ENCODE measurements at places on chromosomes 5 and 9. TPM values are rescaled to one million over a fixed set of nuclear protein-coding genes. Genes with fewer than 3 reads are reported as not detected.

- H3K27ac ChIP-seq = no peak overlapping the region
- H3K27me3 ChIP-seq = no peaks in the 10 kb centered on the region
- H3K36me3 ChIP-seq = no peaks in the 10 kb centered on the region
- no peaks in the 10 kb centered on the region for H3K4me1 ChIP-seq
These were observed 677.5 kb upstream of the ST8SIA4 start for GRCh38 chr5:101580591-101580990.

GRCh38 chr5:178671602-178672144, 44.8 kb upstream of the CLK4 start:
- no peak overlapping the region for H3K4me3 ChIP-seq
- H3K4me1 ChIP-seq = no peaks in the 10 kb centered on the region
- H3K36me3 ChIP-seq = no peaks in the 10 kb centered on the region
- no peaks in the 10 kb centered on the region for H3K27me3 ChIP-seq
- H3K27ac ChIP-seq = no peak overlapping the region

DNA sequence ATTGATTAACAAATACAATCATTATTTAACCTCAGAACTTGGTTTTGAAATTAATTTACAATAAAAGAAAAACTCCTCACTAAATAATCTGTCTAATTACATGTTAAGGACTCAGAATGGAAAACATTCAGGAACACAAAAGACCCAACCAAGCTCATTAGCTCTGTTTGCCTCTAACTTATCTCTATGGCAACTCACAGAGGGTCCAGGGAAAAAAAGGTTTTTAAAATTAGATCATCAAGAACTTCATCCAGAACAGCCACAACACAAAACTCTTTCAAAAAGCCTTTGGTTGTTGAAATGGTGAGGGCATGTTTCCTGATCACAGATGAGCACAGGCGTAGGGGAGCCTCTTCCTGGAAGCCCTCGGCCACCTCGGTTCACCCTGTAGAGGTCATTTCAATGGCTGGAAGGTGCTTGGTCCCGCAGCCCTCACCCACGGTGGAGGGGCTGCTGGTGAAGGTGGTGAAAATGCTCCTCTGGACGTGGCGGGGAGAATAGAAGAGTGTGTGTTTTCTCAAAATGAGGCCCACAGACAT, 17.2 kb upstream of the TCF7 start:
- H3K4me1 ChIP-seq = peaks cover 10% of the 10 kb centered on the region
- H3K27me3 ChIP-seq = no peaks in the 10 kb centered on the region
- DNase-seq = no peak
- no peak overlapping the region for H3K4me3 ChIP-seq

DNA sequence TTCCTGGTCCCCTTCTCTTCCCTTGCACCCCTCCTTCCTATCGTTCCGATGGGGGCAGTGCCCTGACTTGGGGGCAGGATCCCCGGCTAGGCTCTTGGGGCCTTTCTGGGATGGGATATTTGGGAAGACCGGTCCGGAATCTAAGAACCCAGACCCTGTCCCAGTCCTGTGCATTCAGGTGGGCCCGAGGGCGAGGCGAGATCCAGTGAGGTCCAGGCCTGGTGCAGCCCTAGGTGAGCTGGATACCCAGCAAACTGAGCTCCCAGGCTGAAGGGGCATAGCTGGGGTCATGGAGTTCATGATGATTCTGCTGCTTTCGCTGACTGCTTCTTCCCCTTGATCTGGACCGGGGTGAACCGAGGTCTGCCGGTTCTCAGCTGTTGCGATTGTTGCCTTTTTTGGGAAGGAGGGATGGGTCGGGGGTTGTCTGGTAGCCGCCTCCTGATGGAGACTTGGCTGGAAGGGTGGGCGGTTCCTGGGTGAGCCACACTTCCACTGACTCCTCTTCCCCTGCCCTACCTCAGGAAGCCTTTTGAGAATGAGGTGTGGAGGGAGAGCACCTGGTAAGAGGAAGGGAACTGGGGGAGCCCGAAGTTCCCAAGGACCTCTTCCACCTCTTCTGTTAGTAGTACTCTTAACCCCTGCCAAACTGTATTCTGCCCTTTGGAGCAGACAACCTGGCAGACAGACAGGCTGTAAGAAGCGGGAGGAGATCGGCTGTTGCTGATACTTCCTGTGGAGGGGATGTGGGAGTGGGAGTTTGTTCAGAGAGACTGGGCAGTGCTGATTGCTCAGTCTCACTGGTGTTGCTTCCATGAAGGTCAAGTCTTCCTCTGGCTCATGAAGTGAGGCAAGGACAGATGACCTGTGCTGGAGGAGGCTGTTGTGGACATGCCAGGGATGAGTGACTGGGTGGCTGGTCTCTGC, 1.0 kb downstream of the LRRC8A start:
- H3K4me3 ChIP-seq = peak overlapping the region; percentile 93
- H3K4me1 ChIP-seq = peaks cover 11% of the 10 kb centered on the region
- no peaks in the 10 kb centered on the region for H3K27me3 ChIP-seq
- DNase-seq = no peak

GRCh38 chr9:115191667-115192066, 73.7 kb upstream of the TNC start:
- no peaks in the 10 kb centered on the region for H3K36me3 ChIP-seq
- no peaks in the 10 kb centered on the region for H3K4me1 ChIP-seq
- H3K27ac ChIP-seq = no peak overlapping the region
- DNase-seq = no peak

- no peak overlapping the region for H3K4me3 ChIP-seq
- H3K27ac ChIP-seq = no peak overlapping the region
- DNase-seq = no peak
- no peaks in the 10 kb centered on the region for H3K4me1 ChIP-seq
These were observed 2.3 kb upstream of the CYFIP2 start for GRCh38 chr5:157263496-157264090.

GRCh38 chr9:1522219-1522767, 472.1 kb downstream of the DMRT2 start:
- no peaks in the 10 kb centered on the region for H3K36me3 ChIP-seq
- no peak overlapping the region for H3K27ac ChIP-seq
- no peaks in the 10 kb centered on the region for H3K4me1 ChIP-seq
- H3K4me3 ChIP-seq = no peak overlapping the region
- no peaks in the 10 kb centered on the region for H3K27me3 ChIP-seq
- DNase-seq = no peak

DNA sequence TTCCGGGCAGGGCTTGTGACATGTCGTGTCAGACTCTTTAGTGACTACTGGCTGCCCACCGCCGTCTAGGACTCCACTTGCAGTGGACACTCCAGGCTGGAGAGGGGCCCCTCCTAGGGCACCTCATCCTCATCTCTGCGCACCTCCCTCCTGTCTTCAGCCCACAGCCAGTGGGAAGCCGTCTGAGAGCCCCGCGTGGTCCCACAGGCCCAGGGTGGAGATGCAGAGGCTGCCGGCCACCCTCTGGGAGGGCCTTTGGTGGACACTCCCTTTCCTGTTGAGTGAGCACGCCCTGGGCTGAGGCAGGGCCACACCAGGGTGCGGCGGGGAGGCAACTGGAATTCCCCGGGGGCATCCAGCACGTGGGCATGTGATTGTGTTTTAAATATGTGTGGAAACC, 80.5 kb downstream of the IRX2 start:
- no peak for DNase-seq
- H3K27me3 ChIP-seq = no peaks in the 10 kb centered on the region
- H3K27ac ChIP-seq = no peak overlapping the region
- H3K36me3 ChIP-seq = no peaks in the 10 kb centered on the region
- no peak overlapping the region for H3K4me3 ChIP-seq

DNA sequence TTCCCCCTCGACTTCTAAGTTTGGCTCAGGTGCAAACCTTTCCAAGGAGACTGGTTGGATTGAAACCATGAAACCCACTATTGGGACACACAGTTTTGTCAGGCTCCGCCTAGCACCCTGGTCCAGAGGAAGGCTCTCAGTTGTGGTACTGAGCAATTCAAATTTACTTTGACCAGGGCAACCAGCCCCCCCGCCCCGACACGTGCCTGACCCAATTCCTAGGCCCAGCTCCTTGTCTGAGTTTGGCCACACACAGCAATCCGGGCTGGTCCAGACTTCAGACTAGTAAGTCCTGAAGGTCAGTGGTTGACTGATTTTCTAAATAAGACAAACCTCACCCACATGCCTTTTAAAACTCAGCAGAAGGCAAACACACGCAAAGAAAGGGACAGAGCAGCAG, 132.7 kb downstream of the SLC12A2 start:
- no peak for DNase-seq
- H3K4me3 ChIP-seq = no peak overlapping the region
- no peak overlapping the region for H3K27ac ChIP-seq
- H3K4me1 ChIP-seq = no peaks in the 10 kb centered on the region

- no peaks in the 10 kb centered on the region for H3K4me1 ChIP-seq
- no peak for DNase-seq
- no peaks in the 10 kb centered on the region for H3K27me3 ChIP-seq
- no peak overlapping the region for H3K27ac ChIP-seq
- no peaks in the 10 kb centered on the region for H3K36me3 ChIP-seq
These were observed 56.9 kb downstream of the ANKRD55 start for GRCh38 chr5:56176155-56176798.

GRCh38 chr5:94159144-94159543, 417.7 kb upstream of the POU5F2 start:
- H3K27me3 ChIP-seq = no peaks in the 10 kb centered on the region
- H3K27ac ChIP-seq = no peak overlapping the region
- H3K4me3 ChIP-seq = no peak overlapping the region
- no peaks in the 10 kb centered on the region for H3K4me1 ChIP-seq

GRCh38 chr9:129583308-129584038, 37.4 kb downstream of the C9orf50 start:
- H3K4me1 ChIP-seq = no peaks in the 10 kb centered on the region
- H3K36me3 ChIP-seq = no peaks in the 10 kb centered on the region
- no peaks in the 10 kb centered on the region for H3K27me3 ChIP-seq
- H3K27ac ChIP-seq = no peak overlapping the region
- no peak overlapping the region for H3K4me3 ChIP-seq

- H3K36me3 ChIP-seq = no peaks in the 10 kb centered on the region
- H3K27ac ChIP-seq = no peak overlapping the region
- no peaks in the 10 kb centered on the region for H3K27me3 ChIP-seq
- H3K4me3 ChIP-seq = no peak overlapping the region
- no peaks in the 10 kb centered on the region for H3K4me1 ChIP-seq
These were observed 3.1 kb downstream of the FAM163B start for GRCh38 chr9:133605856-133606707.

- no peaks in the 10 kb centered on the region for H3K27me3 ChIP-seq
- H3K27ac ChIP-seq = peak overlapping the region; percentile 61
- H3K36me3 ChIP-seq = peaks cover 54% of the 10 kb centered on the region
These were observed 17.4 kb upstream of the SEC16A start for GRCh38 chr9:136499935-136500910.

GRCh38 chr5:159576902-159577301, 246.6 kb upstream of the IL12B start:
- H3K27ac ChIP-seq = no peak overlapping the region
- DNase-seq = no peak
- no peaks in the 10 kb centered on the region for H3K27me3 ChIP-seq
- H3K4me1 ChIP-seq = no peaks in the 10 kb centered on the region
- no peak overlapping the region for H3K4me3 ChIP-seq
- H3K36me3 ChIP-seq = no peaks in the 10 kb centered on the region

DNA sequence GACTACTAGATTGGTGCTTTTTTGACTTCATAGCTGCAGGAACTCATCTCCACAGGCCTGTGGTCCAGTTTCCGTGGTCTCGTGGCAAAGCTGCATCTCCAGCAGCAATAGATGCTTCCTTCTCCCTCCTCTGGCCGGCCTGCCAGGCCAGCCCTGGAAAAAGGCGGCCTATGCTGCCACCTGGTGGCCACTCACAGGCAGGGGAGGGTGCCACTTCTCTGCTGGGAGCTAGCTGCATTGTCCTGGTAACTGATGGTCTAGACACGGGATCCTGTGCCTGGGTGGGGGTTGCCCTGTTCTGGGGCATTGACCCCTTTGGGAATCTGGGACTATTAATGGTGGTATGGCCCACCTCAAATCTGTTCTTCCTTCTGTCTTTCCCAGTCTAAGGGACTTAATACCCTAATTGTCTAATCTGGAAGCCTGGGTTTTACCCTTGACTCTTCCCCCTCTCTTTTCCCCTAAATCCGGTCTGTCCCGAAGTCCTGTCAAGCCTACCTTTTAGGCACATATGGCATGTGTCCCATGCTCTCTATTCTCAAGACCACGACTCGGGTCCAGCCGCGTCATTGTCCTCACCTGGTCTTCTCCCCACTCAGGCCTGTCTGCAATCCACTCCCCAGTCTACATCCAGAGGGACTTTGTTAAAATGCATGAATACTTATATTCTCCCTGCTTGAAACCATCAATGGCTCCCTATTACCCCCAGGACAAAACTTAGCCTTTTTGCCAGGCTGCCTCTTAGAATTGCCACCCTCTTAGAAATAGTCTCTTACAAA, 20.1 kb upstream of the PTGS1 start:
- H3K27ac ChIP-seq = no peak overlapping the region
- H3K4me3 ChIP-seq = no peak overlapping the region
- H3K4me1 ChIP-seq = no peaks in the 10 kb centered on the region
- no peaks in the 10 kb centered on the region for H3K27me3 ChIP-seq

- H3K4me3 ChIP-seq = no peak overlapping the region
- H3K4me1 ChIP-seq = no peaks in the 10 kb centered on the region
- no peak overlapping the region for H3K27ac ChIP-seq
These were observed 144.6 kb upstream of the PPP1R26 start for GRCh38 chr9:135334953-135335460.

GRCh38 chr5:56352808-56353590, 119.9 kb upstream of the ANKRD55 start:
- no peaks in the 10 kb centered on the region for H3K27me3 ChIP-seq
- no peak overlapping the region for H3K4me3 ChIP-seq
- no peak overlapping the region for H3K27ac ChIP-seq
- no peaks in the 10 kb centered on the region for H3K36me3 ChIP-seq
- H3K4me1 ChIP-seq = peaks cover 13% of the 10 kb centered on the region

DNA sequence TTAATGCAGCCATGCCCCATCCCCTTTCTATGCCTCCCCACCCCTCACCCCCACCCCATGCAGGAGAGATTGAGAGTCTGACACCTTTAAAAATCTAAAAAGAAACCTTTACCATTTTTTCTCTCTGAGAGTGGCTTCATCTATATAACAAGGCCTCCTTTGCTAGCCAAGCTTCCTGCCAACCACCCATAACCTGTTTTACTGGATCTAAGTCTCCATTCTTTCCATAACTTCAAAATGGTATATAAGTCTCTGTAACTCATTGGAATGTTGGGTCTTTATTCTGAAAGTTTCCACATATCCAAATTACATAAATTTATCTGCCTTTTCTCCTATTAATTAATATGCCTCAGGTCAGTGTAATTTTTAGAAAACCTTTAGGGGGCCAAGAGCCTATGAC, 1174.0 kb downstream of the MAT2B start:
- H3K4me1 ChIP-seq = no peaks in the 10 kb centered on the region
- no peaks in the 10 kb centered on the region for H3K27me3 ChIP-seq
- no peaks in the 10 kb centered on the region for H3K36me3 ChIP-seq
- H3K4me3 ChIP-seq = no peak overlapping the region
- DNase-seq = no peak

DNA sequence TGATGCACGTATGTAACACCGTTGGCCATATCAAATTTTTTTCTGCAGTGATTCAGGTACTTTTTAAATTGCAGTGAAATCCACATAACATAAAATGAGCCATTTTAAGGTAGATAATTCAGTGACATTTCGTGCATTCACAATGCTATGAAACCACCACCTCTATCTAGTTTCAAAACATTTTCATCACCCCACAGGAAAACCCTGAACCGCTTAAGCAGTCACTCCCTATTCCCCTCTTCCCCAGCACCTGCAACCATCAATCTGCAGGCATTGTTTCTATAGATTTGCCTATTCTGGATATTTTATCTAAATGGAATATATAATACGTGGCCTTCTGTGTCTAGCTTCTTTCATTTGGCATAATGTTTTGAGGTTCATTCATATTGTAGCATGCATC, 79.2 kb downstream of the BOD1 start:
- no peaks in the 10 kb centered on the region for H3K4me1 ChIP-seq
- DNase-seq = no peak
- no peak overlapping the region for H3K4me3 ChIP-seq

Gene PCDHGA7
- total RNA-seq = 1.6 TPM

Gene GNPDA1
- 5.1 TPM for total RNA-seq

Gene FOXD4L5
- 0.12 TPM for total RNA-seq

Gene PCDHA5
- 0.60 TPM for total RNA-seq

Gene LIFR
- 10.8 TPM for total RNA-seq

Data from pancreas (tissue), 10 donors.